Adrenal gland (tissue), 19 donors: ENCODE measurements at places on chromosomes 16 and 17. TPM values are rescaled to one million over a fixed set of nuclear protein-coding genes. Genes with fewer than 3 reads are reported as not detected.
A peak's percentile ranks its signal among the peaks of the same experiment; 100 is the strongest.

The CES1 gene
- total RNA-seq: 13.1 TPM

The CALB2 gene
- 52.7 TPM for total RNA-seq

DNA sequence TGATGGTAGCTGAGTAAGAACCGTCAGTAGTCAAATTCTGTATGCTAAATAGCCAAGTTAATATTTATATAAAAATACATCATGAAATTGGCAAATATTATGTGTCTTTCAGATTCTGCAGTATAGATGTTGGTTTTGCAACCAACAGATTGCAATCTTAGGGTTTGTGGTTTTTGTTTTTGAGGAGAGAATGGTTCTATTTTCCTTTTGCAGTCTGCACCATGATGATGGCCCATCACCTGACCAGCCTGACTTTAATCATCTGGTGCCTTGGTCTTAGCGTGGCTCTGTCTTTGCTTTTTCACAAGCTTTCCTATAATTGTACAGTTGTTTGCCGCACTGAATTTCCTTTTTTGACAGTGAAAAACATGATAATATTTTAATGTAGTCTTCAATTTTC is 50.7 kb downstream of the NUP93 start:
- no peak overlapping the region for H3K4me3 ChIP-seq
- no peaks in the 10 kb centered on the region for H3K27me3 ChIP-seq
- H3K36me3 ChIP-seq: no peaks in the 10 kb centered on the region
- DNase-seq: no peak

- DNase-seq: no peak
- H3K27ac ChIP-seq: no peak overlapping the region
- H3K4me1 ChIP-seq: peaks cover 4% of the 10 kb centered on the region
- no peaks in the 10 kb centered on the region for H3K27me3 ChIP-seq
These were observed 236.8 kb downstream of the IRX3 start for GRCh38 chr16:54049591-54050458.

GRCh38 chr16:79716645-79717332 is 116.3 kb upstream of the MAF start:
- DNase-seq: no peak
- no peaks in the 10 kb centered on the region for H3K27me3 ChIP-seq
- peaks cover 5% of the 10 kb centered on the region for H3K4me1 ChIP-seq
- H3K27ac ChIP-seq: no peak overlapping the region

GRCh38 chr17:17351901-17352781 is 49.0 kb downstream of the NT5M start:
- no peaks in the 10 kb centered on the region for H3K36me3 ChIP-seq
- H3K4me3 ChIP-seq: no peak overlapping the region
- H3K4me1 ChIP-seq: no peaks in the 10 kb centered on the region
- DNase-seq: no peak

GRCh38 chr17:75468291-75468754 is 11.9 kb downstream of the TMEM94 start:
- H3K4me1 ChIP-seq: peaks cover 21% of the 10 kb centered on the region
- peaks cover 18% of the 10 kb centered on the region for H3K36me3 ChIP-seq
- H3K4me3 ChIP-seq: no peak overlapping the region
- peak overlapping the region; percentile 89 for H3K27ac ChIP-seq

- no peaks in the 10 kb centered on the region for H3K27me3 ChIP-seq
- peak; percentile 12 for DNase-seq
- H3K36me3 ChIP-seq: no peaks in the 10 kb centered on the region
- no peak overlapping the region for H3K27ac ChIP-seq
- H3K4me3 ChIP-seq: no peak overlapping the region
These were observed 39.3 kb downstream of the IL21R start for GRCh38 chr16:27441276-27441675.

DNA sequence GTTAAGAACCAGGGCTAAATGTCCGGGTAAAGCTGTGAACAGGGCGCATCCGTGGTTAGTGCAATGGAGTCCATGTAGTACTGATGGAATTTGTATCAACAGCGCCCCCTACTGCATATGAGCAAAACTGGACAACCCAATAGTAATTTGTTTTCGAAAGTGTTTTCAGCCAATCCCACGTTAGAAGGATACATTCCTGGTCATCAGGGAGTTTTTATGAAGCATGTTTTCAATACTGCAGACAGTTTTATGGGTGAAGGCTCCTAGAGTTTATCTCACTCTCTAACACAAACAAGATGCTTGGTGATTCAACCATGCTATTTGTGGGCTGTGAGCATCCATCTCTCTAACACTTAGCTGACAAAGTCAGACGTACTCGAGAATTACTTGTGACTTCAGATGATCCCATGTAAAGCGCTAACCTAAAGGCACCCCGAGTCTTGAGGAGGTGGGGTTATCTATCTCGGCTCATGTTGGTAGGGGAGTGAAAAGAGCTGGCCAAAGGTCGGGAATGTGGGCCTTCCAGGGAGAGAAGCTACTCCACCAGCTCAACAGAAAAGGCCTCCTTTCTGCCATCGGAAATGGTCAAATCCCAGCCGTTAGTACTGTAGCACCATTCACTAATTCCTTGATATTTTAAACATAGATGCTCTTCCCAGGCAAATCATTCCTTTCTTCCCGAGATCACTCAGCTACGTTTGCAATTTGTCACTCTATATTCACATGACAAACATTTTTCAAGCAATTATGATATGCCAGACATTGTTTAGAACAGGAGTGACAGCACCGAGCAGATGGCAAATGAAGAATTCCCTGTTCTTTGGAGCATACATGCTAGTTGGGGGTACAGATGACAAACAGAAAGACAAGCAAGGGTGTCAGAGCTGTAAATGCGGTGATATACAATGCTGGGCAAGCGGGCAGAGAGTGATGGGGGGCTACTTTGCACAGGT is 46.9 kb upstream of the HNF1B start:
- no peaks in the 10 kb centered on the region for H3K4me1 ChIP-seq
- no peak overlapping the region for H3K27ac ChIP-seq
- DNase-seq: no peak
- H3K36me3 ChIP-seq: no peaks in the 10 kb centered on the region
- H3K27me3 ChIP-seq: no peaks in the 10 kb centered on the region

DNA sequence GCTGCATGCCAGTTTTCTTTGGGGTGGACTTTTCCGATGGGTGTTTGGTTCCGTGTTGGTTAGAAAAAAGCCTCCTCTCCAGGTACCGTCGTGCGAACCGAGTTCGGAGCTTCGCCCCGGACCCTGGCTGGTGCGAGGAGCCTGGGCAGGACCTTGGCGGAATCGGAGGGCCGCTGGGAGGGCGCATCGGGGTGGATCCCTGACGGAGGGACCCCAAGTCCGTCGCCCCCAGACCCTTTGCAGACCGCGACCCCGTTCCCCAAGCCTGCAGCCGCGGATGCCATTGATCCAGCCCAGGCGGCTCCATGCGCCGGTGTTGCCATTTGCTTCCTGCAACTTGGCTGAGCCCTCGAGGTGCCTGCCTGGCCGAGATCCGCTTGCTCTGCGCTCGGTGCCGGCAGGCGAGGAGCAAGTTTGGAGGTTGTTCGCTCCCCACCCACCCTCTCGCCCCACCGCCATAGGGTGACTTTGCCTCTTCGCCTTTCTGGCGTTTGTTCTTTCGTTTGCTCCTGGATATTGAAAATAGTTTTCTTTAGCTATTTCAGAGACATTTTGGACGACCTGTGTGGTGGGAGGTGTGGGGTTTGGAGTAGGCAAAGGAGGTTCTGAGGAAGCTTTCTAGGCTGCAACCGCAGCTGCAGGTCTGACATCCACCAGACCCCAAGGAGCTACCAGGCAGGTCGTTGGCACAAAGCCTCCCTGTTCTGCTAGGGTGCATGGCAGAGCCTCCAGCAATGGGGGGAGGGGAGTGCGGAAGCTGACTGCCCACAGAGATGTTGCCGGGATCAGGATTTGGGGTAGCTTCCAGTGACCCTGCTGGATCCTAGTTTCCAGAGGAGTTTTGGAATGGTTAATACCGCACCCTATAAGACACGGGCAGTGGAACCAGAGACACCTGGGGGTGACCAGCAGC is 58.2 kb downstream of the RAP1GAP2 start:
- H3K27ac ChIP-seq: no peak overlapping the region
- peaks cover 9% of the 10 kb centered on the region for H3K4me1 ChIP-seq
- peak; percentile 68 for DNase-seq
- H3K36me3 ChIP-seq: no peaks in the 10 kb centered on the region
